ENCODE measurements at places on chromosomes 4 and X. TPM values are rescaled to one million over a fixed set of nuclear protein-coding genes. Genes with fewer than 3 reads are reported as not detected.

DNA sequence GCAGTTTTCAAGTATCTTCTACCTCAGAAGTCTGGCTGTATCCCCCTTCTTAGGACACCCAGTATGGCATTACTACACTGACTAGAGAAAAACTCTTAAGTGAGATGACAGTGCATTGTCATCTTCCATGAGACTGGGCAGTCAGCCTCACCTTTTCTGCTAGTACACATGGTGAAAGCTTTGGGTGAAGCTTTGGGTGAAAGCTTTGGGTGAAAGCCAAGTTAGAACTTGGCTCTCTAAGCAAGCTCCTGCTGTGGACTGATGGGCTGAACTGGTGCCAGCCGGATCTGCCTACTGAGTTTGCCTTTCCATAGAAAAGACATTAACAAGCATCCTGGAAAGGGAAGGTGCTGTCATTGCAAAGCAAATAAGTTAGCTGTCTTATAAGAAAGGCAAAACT is 8.8 kb downstream of the EPHA5 start:
- no peak for DNase-seq

DNA sequence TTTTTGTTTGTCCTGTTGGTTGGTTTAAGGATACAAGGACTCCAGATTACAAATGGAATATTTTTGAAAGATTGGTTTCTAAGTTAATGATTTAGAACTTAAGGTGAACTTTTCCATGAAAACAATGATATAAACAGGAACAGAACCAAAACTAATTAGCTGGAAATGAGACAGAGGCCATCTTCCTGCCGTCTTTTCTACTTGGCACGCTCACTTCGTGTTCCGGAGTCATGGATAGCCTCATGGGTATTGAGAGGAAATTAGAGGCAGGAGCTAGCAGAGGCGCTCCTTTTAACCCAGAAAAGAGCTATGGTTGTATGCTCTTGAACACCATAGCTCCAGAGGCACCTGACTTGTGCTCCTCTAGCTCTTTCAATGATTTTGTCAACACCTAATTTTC is 2.4 kb downstream of the FAM241A start:
- DNase-seq: no peak

Gene SAGE1
- not detected for total RNA-seq

- no peak for DNase-seq
These were observed 108.3 kb downstream of the TENM3 start for GRCh38 chr4:182351485-182351884.

GRCh38 chr4:4585012-4585670 is 43.3 kb upstream of the STX18 start:
- no peak for DNase-seq

DNA sequence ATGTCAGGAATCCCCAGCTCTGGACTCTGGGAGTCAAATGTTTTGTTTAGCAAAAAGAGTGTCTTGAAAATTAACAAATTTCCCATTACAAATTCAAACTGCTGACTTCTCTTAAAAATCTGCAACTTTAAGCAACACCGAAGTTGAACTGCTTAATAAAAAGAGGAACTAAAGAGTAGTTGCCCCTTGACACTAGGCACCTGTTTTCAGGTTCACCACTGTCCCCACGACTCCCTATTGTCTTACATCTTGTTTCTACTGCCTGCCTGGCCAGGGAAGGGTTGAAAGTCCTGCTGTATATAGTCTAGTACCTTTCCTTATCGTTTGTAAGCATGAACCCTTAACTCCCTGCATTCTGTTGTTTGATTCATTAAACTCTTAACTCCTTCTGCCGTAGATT is 173.9 kb downstream of the SCFD2 start:
- no peak for DNase-seq

DNA sequence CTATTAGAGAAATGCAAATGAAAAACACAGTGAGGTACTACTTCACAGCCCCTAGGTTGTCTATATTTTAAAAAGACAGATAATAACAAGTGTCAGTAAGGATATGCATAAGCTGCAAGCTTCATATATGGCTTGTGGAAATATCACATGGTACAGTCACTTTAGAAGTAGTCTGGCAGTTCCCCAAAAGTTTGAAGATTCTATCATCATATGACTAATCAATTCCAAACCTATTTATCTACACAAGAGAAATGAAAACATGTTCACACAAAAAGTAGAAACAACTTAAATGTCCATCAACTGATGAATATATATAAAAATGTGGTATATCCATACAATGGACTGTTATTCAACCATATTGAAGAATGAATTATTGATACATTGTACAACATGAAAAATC is 185.8 kb upstream of the STK26 start:
- no peak for DNase-seq

DNA sequence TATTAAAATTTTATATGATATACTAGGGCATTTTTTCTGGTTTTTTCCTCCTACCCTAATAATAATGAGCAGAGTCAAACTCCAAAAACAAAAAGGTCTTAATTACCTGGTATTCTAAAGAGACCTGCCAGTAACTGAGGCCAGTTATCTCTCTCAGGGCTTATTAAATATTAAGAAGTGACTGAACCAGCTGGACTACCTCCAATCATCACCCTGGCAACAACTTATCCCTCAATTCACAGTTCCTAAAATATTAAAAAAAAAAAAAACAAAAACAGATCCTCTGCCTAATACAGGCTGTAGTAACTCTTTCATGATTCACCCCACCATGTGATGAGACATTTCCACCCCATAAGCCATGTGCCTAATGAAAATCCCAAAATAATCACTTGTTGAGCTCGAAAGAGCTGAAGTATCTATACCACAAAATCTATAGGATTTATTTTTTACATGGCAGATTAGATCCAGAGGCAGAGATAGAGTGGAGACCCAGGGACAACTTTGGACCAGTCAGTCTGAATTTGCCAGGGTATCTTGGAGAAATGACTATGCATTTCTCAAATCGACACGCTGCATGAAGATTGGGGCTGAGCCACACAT is 698.0 kb downstream of the FAT4 start:
- no peak for DNase-seq

GRCh38 chr4:156596706-156597329 is 374.8 kb downstream of the PDGFC start:
- DNase-seq: no peak

All from cardiac septum (tissue), 1 donor.